Stimulated activated CD8-positive, alpha-beta memory T cell treated with anti-CD3 and anti-CD28 coated beads, Interleukin-12 subunit alpha, Interleukin-12 subunit beta, amount 100 ng/mL, for 1 hour (primary cell): ENCODE measurements at places on chromosomes 4 and X.

- no peak for DNase-seq
Measured at GRCh38 chr4:168643111-168643795, 146.4 kb downstream of the PALLD start.

GRCh38 chr4:137674066-137674465 lies 141.8 kb upstream of the PCDH18 start:
- DNase-seq: no peak

DNA sequence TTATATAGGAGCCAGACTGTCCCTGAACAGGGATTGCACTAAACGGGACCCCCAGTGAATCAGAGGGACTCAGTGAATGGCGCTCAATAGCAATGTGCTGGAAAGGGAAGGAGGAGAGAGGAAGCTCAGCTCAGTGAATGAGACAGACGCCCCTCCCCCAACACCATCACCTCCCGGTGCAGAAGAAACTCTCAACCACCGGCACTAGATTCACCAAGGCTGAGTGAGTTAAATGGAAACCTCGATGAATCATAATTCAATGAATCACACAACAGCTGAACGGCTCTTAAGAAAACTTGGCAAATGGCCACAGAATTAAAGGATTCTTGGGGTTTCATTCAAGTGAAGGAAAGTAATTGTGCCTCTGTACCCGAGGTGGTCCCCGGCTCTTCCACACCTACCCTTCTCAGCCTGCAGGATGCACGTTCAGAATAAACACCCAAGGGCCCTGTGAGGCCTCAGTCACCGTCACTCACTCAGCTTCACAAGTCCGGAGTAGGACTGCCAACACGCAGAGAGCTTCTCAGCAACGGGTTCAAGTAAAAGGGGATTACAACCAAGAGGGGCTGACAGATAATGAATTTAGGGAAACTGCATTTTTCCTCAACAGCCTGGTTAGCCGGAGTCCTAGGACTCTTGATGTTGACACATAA lies 29.3 kb downstream of the CRMP1 start:
- DNase-seq: no peak

DNA sequence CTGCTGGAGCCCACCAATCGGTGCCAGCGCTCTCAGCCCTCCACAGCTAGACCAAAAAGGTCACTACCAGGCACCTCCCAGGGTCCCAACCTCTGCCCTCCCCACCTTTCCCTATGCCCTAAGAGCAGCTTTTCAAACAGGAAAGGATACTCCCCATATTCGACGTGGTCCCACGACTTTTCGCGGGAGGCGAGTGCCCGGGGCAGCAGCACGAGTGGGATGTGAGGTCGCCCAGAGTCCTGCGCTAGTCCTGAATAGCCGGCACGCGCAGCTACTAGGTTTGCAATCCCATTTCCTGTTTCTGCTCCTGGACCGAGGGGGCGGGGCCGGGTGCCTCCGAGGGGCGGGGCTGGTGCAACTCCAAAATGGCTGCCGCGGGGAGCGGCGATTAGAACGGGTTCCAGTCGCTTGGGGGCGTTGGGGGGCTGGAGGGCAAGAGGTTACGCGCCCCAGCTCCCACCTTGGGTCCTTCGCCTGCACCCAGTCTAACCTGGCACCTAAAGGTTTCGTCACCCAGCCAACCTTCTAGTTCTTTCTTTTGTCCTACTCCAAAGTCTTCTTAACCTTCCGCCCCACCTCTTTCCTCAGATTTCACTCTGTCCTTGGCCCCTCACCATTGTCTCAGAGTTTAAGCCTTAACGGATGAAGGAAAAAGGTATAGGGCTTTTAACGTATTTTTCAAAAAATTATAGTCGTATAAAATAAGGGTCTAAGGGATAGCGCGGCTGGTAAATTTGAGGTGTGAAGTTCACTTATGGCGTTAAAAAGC lies 85.0 kb upstream of the TENT5D start:
- no peak for DNase-seq

GRCh38 chrX:38768079-38768478 lies 33.2 kb upstream of the MID1IP1 start:
- DNase-seq: no peak

DNA sequence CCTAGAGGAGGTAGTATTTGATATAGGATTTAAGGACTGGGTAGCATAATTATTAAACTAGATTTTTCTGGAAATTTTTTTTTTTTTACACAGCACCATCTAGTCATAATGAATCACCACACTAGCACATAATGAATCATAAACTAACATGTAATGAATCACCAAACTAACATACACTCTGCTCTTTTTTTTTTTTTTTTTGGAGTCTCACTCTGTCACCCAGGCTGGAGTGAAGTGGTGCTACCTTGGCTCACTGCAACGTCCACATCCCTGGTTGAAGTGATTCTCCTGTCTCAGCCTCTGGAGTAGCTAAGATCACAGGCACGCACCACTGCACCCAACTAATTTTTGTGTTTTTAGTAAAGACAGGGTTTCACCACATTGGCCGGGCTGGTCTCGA lies 92.5 kb downstream of the FAM13A start:
- DNase-seq: no peak

GRCh38 chr4:4848540-4848939 lies 10.9 kb upstream of the MSX1 start:
- no peak for DNase-seq

GRCh38 chrX:10755439-10756334 lies 135.3 kb upstream of the MID1 start:
- no peak for DNase-seq
